Suprapubic skin (tissue), 4 donors: ENCODE measurements at places on chromosomes 6 and 20.

DNA sequence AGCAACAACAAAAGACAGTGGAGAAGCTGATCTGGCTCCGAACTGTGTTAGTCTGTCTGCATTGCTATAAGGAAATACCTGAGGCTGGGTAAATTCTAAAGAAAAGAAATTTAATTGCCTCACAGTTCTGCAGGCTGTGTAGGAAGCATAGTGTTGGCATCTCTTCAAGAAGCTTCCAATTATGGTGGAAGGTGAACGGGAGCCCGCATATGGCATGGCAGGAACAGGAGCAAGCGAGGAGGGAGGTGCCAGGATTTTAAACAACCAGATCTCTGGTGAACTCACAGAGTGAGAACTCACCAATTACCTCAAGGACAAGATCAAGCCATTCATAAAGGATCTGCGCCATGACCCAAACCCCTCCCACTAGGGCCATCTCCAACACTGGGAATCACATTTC lies 293.5 kb downstream of the SMOC2 start:
- DNase-seq = no peak

DNA sequence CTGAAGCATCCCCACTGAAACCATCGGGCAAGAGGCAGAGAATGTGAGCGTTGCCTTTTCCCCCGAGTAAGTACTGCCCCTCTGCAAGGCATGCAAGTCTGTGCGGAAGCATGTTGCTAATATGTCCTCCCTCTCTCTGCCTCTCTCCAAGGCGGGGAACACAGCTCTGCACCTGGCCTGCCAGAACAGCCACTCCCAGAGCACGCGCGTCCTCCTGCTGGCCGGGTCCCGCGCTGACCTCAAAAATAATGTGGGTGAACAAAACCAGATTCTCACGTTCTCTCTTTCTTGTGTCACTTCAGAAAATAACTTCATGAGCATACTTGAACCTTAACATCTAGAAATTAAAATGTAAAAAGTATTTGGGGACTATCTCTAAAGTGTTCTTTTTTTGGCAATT lies 26.4 kb downstream of the LYRM2 start:
- no peak for DNase-seq

GRCh38 chr6:164022632-164023031 lies 608.1 kb downstream of the QKI start:
- no peak for DNase-seq

- DNase-seq = no peak
These were observed 9.0 kb upstream of the PRDM1 start for GRCh38 chr6:106077170-106077569.

DNA sequence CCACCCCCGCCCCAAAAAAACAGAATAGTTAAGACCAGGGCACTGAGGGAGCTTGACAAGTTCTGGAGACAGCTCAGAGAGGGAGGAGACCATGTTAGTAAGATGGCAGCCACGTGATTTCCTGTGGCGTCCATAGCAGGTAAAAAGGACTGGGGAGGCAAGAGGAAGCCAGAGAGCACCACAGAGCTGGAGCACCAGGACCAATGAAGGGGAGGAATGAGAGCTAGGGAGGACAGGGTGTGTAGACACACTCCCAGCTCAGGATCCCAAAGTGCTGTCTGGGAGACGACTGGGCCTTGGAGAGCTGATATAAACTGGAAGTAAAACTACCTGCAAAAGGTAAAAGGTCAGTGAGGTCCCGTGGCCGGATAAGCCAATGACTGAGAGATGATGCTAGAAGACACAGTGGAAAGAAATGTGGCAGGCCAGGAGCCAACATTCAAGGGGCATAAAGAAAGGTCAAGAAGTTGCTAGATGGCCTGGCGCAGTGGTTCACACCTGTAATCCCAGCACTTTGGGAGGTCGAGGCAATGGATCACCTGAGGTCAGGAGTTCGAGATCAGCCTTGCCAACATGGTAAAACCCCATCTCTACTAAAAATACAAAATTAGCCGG lies 39.0 kb downstream of the SLC23A2 start:
- DNase-seq = no peak

GRCh38 chr6:11161031-11161956 lies 49.8 kb upstream of the ERVFRD-1 start:
- no peak for DNase-seq

DNA sequence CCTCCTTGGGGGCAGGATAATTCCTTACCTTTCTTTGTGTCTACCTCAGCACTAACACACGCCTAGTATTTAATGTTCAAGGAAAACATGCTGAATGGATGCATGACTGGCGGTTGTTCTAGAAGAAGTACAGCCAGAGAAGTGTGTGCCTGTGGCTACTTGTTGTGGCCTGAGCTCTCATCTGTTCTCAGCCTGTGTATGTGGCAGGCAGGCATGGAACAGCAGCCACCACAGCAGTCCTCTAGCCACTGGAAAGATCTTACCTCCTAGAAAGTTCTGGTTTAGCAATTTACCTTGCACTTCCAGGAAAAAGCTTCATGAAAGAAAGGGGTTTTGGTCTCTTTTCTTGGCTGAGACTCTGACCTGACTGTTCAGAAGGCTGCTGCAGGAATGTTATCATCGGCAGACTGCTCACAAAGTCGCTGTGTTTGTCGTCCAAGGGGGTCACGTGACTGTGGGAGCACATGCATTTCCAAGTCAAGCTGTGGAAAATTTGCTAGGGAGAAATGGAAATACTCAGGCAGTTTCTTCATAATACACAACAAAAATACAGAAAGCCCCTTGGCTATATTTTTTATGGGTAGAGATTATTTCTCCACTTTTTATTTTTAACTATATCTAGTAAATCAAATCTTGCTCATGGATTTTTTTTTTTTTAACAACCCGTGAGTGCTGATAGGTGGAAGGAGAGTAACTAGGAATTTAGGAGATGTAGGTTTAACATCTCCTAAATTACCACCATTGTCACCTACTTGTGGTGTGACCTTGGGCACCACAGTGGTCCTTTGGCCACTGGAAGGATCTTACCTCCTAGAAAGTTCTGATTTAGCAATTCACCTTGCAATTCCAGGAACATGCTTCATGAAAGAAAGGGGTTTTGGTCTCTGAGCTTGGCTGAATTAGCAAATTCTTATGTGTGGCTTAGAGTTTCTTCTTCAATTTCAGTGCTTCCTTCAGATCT lies 110.8 kb upstream of the GPR6 start:
- DNase-seq = no peak
